ENCODE measurements at places on chromosomes 1 and 21.

DNA sequence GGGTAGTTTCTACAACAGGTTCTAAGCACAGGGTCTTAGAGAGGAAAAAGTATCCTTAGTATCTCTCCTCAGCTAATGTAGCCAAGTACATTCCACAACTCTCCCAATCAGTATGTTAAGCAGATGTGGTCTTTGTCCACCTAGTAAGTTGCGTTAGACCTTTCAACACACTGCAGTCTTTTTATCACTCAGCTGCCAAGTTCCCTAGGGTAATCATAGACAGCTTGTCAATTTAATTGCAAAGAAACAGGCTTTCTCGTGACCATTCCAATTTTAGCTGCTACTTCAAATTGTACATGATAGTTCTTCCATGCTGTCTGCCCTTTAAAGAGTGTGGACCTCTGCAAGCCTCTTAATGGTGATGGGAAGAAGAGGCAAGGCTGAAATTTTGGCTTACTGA, 211.8 kb upstream of the PKN2 start:
- DNase-seq: no peak

DNA sequence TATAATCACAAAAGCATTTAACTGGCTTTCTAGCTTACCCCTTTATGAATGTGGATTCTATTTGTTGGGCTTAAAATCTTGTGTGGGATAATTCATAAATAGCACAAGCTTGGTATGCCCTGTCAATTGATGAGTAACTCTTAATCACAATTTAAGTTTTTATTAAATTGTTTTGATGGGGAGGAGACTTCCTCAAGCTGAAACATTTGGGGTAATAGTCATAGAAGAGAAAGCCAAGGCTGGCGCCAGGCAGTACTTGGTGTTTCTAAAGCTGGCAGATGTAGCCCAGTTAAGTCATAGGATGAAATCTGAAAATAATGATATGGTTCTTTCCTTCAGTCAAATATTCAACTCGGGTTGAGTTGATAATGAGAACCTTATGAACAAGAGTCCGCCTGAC, 167.2 kb downstream of the FMN2 start:
- DNase-seq: no peak

DNA sequence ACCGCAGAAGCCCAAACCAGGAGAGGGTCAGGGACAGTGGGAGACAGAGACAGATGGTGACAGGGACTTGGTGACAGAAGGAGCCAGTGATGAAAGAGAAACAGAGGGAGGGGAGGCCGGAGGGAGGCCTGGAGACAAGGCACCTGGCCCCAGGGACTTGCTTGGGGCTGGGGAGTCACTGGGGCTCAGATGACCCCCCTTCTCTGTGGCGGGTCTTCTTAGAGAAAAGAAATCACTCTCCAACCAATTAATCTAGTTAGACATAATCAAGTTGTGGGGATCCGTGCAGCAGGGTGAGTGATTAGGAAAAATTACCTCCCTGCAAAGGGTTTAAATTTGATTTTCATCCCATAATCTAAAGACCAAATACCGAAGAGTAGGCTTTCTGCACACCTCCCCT, 519.8 kb downstream of the PTPRU start:
- no peak for DNase-seq

- no peak for DNase-seq
Measured at GRCh38 chr1:179814546-179814838, 63.1 kb downstream of the TOR1AIP2 start.

GRCh38 chr1:229836324-229836723, 210.3 kb downstream of the URB2 start:
- DNase-seq: no peak

DNA sequence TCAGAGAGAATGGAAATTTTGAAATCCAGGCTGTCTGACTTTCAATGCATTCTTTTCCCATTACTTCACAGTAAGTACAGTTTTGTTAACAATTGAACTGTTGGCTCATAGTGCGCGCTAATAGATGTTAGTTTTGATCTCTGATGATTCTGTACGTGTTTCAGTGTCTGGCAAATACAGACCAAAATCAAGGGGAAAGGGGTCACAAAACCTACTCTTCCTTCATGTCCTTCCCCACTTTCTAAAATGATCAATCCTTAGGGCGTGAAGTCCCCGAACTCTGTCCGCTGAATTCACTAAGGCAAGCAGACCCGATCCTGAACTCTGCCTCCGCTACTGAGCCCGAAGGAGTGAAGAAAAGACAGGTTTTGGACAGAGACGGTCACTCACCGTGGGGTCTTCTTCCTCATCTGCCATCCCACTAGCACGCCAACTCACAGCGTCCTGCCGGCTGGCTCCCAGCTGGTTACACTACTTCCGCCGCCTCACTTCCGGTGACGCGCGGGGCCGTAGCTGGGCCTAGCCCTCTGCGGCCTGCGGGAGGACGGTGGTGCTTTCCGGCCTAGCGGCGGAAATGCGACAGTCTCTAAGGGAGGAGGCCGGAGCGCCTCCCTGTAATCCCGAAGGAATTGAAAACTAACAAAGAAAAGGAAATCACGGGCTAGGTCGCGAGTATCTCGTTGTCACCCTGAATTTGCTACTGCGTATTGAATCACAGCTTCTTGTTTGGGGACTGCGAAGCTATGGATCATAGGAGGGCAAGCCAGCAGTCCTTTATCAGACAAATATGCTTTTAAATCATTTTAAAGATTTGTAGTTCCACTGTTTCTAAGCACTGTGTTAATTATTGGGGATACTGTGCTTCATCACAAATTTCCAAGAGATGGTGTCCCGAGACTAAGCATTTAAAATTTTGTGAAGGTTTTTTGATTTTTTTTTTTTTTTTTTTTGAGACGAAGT, at the start of gene TAF13:
TSS of gene TAF13 (minus strand) at position 473 of the 960 bp plus-strand sequence. CDS start at position 417, 56 bp downstream.
- DNase-seq: peak; percentile 79

DNA sequence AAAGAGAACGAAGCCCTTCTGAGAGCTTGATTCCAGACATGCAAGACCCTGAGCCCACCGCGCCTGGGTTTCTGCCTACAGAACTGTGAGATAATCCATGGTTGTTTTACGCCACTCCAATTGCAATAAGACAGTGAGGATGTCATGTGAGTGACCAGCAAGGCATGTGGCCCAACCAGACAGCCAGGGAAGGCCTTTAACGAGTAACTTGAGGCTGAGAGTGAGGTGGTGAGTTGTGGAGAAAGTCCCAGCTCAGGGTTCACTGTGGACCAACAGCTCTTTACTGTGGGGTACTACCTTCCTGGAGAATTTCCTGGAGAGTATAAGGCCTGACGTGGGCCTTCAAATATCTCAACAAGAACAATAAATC, 153.9 kb downstream of the ETS2 start:
- no peak for DNase-seq

GRCh38 chr1:54459726-54460191, 53.6 kb upstream of the SSBP3 start:
- DNase-seq: no peak

DNA sequence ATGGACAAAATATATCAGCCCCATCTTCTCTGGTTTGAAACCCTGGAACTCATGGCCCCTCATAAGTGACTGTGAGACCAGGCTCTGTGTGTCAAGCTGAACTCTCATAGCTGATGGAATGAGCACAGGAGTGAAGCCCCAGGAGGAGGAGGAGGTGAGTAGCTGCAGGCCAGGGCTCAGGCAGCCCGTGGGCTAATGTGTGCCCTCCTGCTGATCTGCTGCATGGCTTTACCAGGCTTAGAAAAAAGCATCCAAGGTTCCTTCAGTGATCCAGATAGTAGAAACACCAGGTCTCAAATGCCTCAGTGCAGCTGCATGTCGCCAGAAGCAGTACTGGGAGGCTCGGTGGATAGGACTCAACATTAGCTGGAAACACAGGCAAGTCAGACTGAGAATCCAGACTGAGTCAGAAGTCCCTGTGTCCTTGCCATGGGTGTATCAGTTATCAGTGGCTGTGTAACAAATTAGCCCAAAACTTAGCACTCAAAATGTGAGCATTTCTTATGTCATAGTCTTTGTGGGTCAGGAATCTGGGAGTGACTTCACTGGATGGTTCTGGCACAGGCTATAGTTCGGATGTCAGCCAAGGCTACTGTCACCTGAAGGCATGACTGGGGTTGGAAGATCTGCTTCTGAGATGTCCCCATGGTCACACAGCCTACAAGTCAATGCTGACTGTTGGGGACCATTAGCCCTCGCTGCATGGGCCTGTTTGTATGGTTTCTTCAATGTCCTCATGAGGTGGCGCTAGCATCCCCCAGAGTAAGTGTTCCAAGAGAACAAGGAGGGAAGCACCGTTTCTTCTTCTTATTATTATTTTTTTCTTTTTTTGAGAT, 255.4 kb upstream of the IRF2BP2 start:
- DNase-seq: no peak

DNA sequence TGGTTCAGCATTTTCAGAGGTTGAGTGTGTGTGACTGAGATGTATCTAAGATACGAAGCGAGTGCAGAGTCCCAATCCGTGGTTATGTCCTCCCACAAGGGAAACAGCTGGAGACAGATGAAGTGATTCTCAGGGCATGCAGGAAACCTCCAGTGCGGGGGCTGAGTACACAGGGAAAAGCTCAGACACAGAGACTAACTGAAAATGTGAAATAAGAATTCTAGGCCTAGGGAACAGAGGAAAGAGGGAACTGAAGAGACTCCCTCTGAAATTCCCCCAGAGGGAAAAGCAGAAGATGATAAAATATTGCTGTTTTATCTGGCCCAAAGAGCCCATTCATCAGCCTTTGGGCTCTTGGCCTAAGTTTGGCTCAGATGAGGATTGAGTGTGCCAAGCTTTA, 116.8 kb downstream of the LRRC53 start:
- DNase-seq: no peak

DNA sequence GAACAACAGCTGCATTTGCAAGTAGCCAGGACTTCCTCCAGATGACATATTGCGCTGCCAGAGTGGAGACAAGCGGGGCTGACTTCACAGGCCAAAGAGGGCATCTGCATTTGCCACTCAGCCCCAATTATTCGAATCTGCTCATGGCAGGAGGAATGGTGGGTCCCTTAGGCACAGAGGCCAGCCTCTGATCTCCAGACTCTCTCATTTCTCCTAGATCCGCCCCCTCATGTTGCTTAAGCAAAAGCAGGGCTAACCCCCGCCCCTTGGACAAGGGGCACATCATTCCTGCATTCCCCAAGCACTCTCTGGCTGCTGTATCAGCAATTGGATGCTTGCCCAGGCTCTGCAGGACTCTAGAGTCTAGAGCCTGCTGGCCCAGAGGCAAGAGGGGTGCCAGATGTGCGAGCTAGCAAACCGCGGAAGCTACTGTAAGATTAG, 262.4 kb downstream of the ST6GALNAC3 start:
- no peak for DNase-seq

GRCh38 chr21:38937286-38937790, 131.6 kb downstream of the ETS2 start:
- no peak for DNase-seq

- no peak for DNase-seq
Measured at GRCh38 chr1:55641947-55642346, 426.8 kb upstream of the USP24 start.

DNA sequence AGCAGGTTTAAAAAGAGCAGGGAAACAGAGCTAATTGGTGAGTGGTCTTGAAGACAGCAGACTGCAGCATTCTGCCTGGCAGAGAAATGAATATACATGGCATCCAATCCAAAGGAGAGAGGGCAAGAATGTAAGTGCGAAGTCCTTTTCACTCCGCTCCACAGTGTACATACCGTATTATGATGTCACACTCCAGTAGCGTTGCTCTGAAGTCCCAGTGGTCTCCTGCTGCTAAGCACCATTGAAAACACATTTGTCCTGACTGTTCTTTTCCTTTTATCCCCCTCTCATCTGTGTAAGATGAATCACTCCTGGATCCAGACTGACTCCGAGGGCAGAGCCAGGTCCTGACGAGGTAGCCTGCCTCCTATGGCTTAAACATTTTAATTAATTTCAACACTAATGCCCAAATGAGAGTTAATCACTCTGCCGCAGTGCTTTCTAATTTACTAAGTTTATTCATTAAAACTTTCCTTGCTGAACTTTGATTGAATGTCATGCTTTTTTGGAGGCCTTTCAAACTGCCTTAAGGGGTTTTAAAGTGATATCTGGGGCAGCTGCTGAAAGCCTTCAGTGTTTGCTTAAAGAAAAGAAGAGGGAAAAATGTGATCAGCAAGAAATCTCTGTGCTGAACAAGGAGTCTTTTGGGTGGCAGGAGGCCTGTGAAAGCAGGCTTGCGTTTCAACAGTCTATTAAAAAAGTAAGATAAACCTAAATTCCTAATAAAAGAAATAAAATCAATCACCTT, 227.2 kb downstream of the ATG4C start:
- no peak for DNase-seq

DNA sequence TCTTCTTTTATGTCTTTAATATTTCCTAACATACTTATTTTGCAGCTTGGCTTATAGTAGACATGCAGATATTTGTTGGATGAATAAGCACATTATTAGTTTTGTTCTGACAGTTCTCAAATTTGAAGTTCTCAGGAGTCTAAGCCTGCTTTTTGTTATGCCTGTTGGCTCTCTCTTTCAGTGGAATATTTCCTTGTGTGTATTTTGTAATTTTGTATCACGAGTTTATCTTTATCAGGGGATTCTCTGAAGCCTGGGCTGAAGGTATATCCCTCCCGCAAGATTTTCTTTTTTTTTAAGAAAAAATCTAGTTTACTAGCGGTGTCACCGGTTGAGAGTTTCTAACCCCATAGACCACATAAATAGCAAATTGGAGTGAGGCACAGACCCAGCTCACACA, 105.9 kb downstream of the RGL1 start:
- DNase-seq: no peak

DNA sequence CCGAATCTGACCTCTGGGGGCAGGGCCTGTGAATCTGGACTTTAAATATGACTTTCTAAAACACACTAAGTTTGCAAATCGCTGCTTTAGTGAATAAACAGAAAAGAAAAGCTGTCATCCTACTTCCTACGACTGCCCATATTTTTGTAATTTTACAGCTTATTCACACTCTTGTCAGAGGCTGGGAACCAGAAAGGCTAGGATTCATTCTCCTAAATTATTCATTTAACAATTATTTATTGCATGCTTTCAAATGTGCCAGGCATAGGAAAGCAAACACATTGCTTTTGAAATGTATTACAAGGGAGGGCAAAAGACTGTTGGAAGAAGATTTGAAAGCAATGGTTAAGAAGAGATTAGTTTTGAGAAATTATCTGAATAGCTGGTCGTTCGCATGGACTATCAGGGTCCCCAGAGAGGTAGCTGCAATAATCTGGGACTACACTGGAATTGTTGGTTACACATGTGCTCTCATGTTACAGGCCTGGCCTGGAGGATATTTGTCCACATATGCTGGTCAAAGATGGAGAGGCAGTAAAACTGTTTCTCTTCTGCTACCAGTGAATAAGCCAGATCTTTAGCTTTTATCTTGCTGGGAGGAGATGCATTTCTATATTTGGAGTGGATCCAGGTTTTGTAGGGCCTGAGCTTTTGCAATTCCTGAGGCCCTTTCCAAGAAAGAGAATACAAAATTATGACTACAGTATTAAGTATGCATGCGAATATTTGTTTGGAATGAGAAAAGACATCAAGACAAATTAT, 29.6 kb upstream of the SFPQ start:
- no peak for DNase-seq

DNA sequence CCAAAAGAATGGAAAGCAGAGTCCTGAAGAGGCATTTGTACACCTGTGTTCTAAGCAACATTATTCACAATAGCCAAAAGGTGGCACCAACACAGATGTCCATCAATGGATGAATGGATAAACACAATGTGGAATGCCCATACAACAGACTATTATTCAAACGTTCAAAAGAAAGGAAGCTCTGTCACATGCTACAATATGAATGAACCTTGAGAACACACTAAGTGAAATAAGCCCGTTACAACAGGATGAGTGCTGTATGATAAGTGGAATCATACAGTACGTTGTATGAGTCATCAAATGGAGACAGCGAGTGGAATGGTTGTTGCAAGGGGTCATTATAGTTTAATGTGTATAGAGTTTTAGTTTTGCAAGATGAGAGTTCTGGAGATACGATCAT, 80.1 kb downstream of the SH3BGR start:
- no peak for DNase-seq

GRCh38 chr1:187157115-187157514, 328.4 kb downstream of the PLA2G4A start:
- no peak for DNase-seq

Data from stimulated activated CD8-positive, alpha-beta memory T cell treated with anti-CD3 and anti-CD28 coated beads, Interleukin-4, amount 100 ng/mL, for 1 hour (primary cell).